ENCODE measurements at places on chromosomes 12 and 14. TPM values are rescaled to one million over a fixed set of nuclear protein-coding genes. Genes with fewer than 3 reads are reported as not detected.

TUNAR gene
- total RNA-seq: not detected

DNA sequence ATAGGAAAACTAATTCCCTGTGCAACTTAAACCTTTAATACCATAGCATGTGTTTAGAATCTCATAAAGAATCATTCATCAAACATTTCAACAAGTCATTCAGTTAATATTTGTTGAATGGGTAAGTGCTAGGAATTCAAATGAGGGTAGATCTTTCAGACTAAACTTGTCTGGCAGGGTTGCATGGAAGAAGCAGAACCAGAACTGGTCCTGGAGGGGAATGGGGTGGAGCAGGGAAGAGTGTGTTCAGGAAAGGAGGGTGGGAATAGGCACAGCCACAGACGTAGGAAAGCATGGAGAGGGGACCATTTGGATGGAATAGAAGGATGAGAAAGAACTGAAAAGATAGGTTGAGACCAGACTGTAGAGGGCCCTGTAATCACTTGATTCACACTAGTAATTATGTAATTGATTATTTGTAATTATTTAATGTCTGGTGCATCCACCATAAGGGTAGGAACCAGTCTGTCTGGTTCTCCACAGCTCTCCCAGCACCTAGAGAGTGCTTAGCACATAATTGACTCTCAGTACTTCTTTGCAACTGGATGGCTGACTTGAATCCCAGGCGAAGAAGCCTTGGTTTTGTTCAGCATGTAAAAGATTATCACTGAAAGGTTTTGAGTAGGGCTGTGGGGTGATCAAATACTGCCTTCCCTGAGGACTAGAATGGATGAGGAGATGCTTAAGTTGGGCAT is 3.0 kb upstream of the MAP3K9 start:
- no peak for DNase-seq

GRCh38 chr12:1161197-1161596 is 170.2 kb downstream of the ERC1 start:
- DNase-seq: no peak

CCNK gene
- 31.1 TPM for total RNA-seq

DNA sequence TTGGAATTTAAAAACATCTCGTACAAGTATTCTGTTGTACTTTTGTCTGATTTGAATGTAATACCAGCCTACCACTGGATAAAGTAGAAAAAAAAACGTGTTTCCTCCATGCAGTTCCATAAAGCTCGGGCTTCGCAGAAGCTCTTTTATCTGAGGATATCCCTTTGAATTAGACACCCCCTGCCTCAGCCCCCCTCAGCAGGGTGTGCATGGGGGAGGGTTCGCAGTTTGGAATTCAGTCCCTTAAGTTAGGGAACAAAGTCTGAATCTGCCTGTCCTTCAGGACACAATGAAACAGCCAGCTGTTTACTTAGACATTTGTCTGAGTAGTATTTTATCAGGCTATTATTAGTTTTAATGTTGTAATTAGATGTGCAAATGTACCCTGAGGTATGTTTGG is 234.0 kb upstream of the CAND1 start:
- DNase-seq: no peak

DNA sequence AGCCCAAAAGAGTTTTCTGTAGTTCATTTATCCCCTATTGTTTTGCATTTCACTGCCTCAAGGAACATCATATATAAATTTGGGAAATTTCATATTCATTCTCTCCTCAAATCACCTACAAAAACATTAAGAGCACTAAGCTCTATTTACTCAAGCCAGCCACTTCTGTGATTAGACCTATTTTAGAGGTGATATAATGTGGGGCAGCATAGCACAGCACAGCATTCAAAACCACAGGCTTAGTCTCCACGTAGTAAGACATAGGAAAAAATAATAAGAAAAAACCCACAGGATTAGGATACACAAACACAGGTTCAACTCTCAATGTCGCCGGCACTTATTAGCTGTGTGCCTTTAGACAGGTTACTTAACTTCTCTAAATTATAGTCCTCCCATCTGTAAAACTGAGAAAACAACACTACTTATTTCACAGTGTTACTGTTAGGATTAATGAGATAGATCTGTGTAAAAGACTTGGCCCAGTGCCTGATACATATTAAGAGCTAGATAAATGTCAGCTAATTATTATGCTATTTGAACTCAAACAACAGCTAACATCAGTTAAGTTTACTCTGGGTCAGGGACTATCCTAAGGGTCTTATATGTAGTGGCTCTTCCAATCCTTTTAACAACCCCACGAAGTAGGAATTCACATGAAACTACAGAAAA is 20.3 kb downstream of the DCAF5 start:
- no peak for DNase-seq

SPIC gene
- not detected for total RNA-seq

DNA sequence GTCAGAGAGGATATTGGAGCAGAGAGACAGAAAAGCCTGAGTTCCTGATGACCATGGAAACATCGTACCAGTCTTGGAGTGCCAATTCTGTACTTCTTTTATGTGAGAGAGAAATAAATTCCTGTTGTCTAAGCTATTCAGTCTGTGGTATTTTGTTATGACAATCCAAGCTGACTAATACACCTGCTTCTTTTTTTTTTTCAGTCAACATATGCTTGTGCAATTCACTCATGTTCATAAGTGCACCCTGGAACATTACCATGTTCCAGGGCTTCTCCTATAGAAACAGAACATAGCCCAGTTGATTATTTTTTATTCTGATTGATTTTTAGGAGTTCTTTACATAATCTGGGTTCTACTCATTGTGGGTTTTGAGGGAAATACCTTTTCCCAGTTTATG is 1.7 kb upstream of the CHPT1 start:
- no peak for DNase-seq

ADSS1 gene
- total RNA-seq: 302 TPM

NOS1 gene
- total RNA-seq: 62.2 TPM

GRCh38 chr12:121391619-121392324 is 8.1 kb upstream of the RNF34 start:
- no peak for DNase-seq

- no peak for DNase-seq
Measured at GRCh38 chr12:38907201-38907923, 2.0 kb upstream of the CPNE8 start.

MON2 gene
- 14.7 TPM for total RNA-seq

DNA sequence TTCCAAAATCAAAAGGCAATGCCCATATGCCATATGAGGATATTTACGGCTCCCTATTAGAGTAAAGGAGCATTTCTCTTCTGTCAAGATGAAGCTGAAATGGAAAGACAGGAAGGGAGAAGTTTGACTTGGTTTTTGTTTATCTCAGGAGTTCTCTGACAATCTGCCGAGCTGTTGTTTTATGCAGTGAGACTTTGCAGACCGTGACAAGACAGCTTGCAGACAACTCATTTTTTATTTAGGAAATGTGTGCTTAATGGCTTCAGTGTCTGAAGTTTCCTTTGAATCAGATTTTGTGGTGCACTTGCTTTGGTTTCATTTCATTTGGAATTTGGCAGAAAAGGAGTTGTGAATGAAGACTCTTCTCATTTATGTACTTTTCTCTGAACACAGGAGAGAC is 145.4 kb downstream of the C12orf50 start:
- DNase-seq: no peak

ZBTB42 gene
- 4.5 TPM for total RNA-seq

- DNase-seq: peak; percentile 44
Measured at GRCh38 chr14:74616507-74616906, 4.5 kb upstream of the LTBP2 start.

DNA sequence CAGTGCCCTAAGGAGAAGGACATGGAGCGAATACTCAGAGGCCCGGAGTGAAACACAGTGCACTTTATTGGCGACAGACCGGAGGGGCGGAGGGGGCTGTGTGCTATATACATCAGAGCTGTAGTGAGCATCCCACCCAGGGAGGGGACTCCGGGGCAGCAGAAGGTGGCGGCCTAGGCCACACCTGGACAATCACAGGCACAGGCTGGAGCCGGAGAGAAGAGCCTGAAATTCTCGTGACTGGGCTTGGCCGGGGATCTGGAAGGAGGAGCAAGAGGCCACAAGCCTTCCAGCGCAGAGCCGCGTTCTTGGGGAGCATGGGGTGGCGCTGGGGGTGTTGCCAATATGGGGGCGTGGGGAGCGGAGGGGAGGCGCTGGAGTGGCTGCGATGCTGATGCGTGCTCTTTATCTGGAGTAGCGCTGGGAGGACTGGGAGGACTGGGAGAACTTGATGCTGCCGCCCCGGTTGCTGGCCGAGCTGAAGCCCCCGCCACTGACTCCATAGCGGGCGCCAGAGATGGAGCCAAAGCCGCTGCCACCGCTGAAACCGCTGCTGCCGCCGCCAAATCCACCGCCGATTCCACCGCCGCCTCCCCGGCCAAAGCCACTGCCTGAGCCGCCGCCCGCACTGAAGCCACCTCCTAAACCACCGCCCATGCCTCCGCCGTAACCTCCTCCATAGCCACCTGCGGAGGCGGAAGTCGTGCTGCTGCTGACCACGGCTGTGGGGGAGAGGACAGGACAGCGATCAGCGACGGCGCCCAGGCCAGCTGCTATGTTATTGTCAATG is 6.1 kb downstream of the KRT3 start:
- no peak for DNase-seq

DNA sequence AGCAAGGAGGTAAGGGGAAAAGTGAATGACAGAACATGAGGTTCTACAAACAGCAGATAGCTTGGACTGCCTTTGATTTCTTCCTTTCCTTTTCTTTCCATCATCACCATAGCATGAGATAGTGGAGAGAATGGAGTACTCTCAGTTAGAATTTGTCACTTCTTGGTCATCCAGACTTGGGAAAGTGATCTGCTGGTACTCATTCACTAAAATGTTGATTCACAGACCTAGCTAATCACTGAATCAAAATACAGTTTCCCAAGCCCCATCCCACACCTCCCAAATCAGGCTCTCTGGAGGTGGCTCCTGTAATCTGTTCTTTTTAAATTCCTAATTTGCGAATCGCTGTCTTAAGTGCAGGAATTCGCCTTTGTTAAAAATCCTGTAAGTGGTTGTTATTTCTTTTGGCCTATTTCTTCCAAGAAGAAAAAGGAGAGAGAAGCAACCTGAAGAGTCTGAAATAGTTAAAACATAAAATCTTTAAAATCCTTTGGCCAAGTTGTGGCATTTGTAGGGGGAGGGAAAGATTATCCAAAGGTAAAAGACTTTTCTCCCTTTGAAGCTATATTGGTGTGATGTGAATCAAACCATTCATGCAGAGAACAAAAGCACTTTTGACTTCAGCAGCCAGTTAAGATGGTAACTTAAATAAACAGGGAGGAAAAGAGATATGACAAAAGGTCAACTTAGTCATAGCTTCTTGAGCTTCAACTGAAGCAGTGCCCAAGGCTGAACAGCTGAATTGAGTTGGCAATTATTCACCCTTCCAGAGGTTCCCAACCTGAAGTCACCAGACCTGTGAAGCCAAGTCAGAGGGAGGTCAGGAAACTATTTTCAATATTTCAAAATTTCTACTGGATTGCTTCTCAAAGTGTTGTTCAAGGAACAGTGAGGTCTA is 255.1 kb upstream of the KRR1 start:
- DNase-seq: no peak

SETD1B gene
- 9.2 TPM for total RNA-seq

MYH6 gene
- total RNA-seq: 532 TPM

GRCh38 chr14:91193069-91193468 is 51.4 kb downstream of the GPR68 start:
- DNase-seq: no peak

- no peak for DNase-seq
Measured at GRCh38 chr12:65529771-65530435, 251.4 kb downstream of the MSRB3 start.

DNA sequence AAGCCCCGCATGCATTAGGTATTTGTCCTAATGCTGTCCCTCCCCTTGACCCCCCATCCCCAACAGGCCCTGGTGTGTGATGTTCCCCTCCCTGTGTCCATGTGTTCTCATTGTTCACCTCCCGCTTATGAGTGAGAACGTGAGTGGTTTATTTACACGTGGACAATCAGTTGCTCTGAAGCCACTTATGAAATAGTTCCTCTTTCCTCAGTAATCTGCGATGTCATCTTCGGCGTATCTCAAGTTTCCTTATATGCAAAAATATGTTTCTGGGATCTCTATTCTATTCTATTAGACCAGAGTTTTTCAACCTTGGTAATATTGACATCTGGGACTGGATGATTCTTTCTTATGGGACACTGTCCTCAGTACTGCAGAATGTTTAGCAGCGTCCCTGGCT is 56.0 kb upstream of the DCD start:
- no peak for DNase-seq
